ENCODE measurements at places on chromosomes 7 and 10.
A peak's percentile ranks its signal among the peaks of the same experiment; 100 is the strongest.

DNA sequence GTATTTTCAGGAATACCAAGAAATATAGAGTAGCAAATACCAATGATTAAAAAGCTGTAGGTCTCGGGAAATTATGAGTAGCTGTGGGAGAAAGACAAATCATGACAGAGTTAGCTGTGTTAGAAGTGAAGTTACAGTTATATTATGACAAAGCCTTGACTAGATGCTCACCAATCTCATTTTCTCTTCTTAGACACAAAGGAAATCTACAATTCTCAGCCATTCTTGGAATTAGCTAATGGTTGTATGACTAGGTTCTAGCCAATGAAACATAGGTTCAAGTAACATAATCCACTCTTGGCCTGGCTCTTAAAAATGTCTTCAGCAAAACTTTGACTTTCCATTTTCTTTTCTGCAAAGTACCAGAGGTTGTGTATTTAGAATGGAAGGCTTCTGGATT, 228.8 kb upstream of the MTPN start:
- DNase-seq = no peak

GRCh38 chr7:88027724-88028123, 93.7 kb downstream of the ADAM22 start:
- no peak for DNase-seq

DNA sequence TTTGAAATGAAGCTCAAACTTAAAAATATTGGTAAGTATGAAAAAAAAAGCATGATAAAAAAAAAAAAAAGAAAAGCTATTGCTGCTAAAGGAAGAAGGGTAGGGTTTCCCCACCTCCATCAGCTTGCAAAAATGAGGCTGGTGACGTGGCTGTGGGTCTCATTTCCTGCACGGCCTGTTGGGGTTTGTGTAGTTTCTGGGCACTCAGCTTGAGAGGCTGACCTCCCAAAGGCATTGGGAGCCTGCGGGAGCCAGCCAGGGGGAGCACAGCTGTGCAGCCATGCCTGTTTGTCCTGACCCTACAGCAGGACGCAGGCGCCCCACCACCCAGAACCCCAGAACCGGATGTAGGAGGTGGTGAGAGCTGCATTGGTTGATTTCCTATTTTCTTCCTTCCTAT, 48.8 kb upstream of the CARD11 start:
- DNase-seq = no peak

DNA sequence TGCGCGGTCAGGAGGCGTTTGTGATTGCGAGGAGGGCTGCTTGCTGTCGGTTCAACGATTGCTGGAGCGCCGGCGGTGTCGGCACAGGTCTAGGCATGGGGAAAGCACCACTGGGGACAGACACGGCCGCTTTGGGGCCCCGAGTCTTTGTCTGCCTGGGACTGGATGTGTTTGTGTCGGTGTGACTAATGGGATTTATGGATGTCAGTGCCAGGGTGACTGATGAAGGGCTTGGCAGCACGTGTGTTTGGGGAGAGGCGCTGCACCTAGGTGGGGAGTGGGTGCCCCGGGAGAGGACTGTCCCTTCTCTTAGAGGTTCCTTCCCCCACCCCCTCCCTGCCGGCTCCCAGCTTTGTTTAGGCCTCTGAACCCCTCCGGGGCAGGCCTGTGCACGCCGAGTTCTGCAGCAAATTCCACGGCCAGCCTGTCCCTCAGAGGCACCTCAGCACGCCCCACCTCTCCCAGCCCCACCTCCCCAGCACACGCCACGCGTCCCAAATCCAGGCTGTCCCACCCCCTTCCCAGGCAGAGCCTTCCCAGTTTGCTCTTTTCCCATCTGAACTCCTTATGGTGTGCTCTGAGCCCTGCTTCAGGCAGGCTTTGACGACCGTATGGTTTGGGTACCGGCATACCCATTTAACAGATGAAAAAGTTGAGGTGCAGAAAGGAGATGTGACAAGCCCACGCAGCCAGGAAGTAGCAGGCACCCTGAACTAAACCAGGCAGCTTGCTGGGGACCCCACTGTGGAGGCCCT, 6.4 kb upstream of the TNRC18 start:
- DNase-seq = peak; percentile 51

GRCh38 chr7:94178230-94178629, 174.1 kb upstream of the BET1 start:
- no peak for DNase-seq

GRCh38 chr7:134828361-134828760, 48.9 kb downstream of the CALD1 start:
- no peak for DNase-seq

DNA sequence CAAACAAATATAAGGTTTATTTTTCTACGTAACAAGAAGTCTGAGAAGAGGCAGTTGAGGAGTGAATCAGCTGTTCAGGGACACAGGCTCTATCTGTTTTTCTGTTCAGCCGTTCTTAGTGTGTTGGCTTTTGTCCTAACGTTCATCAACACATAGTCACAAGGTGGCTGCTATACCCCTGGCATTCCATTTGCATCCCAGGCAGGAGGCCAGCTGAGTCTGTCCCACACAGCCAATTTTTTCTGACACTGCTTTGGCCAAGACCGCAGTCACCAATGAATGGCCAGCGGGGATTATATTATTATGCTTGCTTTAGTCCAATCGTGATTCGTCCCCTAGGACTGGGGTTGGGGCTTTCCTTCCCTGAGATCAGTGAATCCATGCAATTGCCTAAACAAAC, 143.4 kb upstream of the CHST15 start:
- no peak for DNase-seq
